AG08395 (cell line): ENCODE measurements at places on chromosomes 3 and 15.
A peak's percentile ranks its signal among the peaks of the same experiment; 100 is the strongest.

GRCh38 chr3:192122832-192123594 lies 604.3 kb downstream of the FGF12 start:
- no peak for DNase-seq

DNA sequence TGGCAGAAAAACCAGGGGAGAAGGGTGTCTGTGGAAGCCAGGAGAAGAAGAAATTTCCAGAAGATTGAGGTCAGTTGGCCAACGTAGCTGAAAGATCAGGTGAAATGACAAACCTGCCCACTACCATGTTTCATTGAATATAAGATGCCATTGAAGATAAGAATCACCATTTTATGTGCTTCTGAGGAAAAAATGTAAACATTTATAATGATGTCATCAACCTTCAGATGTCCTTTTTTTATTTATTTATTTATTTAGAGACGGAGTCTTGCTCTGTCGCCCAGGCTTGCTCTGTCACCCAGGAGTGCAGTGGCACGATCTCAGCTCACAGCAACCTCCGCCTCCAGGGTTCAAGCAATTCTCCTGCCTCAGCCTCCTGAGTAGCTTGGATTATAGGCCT lies 4.9 kb upstream of the PODXL2 start:
- no peak for DNase-seq

DNA sequence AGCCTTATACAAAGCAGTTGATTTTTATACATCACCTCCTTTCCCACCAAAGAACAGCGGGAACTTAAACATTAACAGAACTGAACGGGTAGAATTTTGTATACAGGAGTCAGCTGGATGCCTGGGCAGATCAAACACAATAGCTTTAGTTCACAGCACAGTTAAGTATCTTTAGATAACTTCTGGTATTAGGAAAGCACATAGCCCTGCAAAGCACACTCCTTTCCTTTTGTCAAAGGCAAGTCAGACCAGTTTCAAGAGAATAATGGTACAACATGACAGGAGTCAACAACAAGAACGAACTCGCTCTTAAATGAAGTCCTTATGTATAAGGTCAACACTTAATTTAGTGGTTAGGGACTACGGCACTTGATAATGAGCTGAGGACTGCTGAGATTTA lies 26.3 kb downstream of the ABCC5 start:
- no peak for DNase-seq

GRCh38 chr3:9729419-9729818 lies 2.1 kb upstream of the BRPF1 start:
- no peak for DNase-seq

DNA sequence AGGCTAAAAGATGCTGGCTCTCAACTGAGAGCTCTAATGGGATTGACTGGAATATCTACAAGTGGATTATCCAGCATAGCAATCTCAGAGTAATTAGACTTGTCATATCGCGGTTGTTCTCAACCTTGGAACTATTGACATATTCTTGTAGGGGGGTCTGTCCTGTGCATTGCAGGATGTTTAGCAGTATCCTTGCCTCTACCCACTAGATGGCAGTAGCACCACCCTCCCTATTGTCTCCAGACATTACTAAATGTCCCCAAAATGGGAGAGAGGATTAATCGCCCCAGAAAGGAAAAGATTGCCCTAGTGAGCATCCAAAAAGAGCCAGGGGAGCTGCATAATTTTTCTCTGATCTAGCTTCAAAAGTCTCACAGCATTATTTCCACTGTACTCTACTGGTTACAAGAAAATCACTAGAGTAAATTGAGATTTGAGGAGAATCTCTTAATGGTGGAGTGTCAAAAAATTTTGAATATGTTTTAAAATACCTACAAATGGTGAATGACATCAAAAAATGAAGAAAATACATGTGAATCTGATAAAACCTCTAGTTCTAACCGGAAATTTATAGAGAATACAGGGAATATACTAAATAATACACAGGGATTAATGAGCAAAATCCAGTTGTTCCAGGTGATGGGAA lies 388.2 kb upstream of the AGTR1 start:
- peak; percentile 54 for DNase-seq

DNA sequence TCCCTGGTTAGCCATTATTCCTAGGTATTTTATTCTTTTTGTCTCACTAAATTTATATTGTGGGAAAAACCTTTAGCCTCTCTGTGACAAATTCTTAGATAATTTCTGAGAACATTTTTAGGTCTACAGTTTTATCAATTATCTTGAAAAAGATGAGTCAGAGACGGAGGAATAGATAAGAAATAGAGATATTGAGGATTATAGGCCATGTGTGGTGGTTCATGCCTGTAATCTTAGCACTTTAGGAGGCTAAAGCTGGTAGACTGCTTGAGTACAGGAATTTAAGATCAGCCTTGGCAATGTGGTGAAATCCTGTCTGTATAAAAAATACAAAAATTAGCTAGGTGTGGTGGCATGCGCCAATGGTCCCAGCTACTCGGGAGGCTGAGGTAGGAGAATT lies 960.2 kb downstream of the SQOR start:
- no peak for DNase-seq

DNA sequence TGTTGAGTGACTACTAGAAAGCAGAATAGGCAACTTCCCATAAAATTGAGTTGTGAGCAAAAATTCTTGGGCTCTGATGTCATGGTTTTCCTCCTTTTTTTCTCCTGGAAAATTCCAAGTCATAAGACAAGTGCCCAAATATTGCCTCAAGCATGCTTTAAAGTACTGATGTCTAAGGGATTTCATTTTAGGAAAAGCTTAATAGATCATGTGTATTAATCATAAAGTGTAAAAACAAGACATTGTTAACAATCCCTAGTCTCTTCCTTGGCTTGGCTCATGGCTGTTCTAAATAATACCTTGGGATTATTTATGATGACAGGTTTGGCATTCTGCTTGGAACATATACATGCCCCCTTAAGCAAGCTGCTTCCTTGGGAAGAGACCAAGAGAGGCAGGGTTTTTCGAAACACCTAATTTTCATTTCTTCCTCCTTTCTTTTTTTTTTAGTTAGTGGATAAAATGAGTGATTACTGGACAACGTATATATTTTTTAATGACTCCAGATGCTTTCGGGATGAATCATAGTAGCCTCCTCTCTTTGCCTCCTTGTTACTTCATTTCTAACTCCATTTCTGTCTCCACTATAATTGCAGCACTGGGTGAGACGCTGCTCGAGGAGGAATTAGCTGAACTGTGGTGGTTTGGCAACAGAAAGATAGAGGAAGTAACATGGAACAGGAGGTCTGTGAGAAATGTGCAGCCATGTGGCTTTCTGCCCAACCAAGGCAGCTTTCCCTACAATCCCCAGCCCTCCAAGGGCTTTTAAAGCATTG lies 104.9 kb downstream of the TPRG1 start:
- peak; percentile 86 for DNase-seq

GRCh38 chr3:16849229-16849628 lies 35.5 kb upstream of the PLCL2 start:
- no peak for DNase-seq

DNA sequence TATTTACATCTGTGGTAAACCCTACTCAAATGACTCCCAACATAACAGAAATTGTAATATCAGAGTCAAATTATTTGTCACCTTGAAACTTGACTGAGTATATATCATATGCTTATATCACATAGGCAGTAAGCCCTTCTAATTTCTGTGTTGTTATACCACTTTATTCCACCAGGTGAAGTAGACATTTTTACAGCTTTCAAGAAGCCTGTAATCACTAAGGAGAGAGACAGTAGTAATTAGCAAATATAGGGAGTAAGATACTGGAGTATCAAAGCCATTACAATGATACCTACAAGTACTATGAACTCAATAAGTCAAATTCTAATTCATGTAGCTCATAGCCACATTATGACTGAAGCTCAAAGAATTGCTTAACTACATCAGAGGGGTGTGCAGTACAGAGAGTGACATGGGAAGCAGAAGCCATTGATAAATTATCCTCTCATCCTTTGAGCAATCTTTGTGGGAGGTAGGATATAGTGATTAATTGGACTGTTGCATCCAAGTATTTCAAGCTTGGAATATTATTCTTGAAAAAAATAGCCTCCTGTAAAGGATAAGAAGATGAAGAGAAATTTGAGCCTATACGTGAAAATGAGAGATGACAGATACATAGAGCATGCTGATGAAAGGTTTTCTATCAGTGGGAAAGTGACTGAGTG lies 1005.9 kb downstream of the ZPLD1 start:
- no peak for DNase-seq

DNA sequence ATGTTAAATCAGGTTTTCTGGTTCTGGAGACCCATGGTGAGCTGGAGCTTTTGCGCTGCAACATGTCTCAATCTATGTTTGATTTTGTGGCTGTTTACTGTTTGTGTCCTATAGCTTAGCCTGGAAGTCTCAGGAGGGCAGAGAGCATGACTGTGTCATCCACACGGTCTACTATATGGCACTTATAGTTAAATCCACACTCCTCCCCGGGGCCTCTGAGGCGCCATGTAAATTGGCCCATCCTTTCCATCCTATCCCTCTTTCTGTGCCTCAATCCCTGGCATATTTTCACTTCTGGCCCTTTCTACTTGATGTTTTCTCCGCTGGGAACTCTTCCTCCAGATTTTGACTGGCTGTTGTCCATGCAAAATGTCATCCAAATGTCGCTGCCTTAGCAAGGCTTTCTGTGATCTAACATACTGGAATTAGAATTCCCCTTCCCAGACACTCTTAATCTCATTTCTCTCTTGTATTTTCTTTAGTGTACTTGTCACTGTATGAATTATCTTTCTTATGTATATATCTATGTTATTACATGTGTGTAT lies 560.8 kb upstream of the RGMA start:
- DNase-seq: no peak

GRCh38 chr3:138180375-138181029 lies 5.8 kb upstream of the DBR1 start:
- peak; percentile 10 for DNase-seq

DNA sequence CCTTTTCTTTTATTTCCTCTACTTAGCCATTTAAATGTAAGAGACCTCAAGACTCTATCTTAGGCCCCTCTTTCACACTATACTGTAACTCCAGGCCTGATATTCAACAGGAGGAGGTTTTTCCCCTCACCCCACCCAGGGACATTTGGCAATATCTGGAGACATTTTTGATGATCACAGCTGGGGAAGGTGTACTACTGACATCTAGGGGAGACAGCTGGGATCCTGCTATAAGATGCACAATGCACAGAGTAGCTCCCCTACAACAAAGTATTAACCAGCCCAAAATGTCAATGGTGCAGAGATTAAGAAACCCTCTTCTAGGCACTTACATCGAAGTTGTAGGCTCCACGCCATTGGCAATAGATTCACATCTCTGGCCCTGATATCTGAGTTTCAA lies 517.5 kb upstream of the UBE2E2 start:
- DNase-seq: peak; percentile 9

- no peak for DNase-seq
These were observed 155.4 kb downstream of the ADAMTSL3 start for GRCh38 chr15:83809345-83809744.

GRCh38 chr3:7798276-7798675 lies 703.3 kb upstream of the LMCD1 start:
- no peak for DNase-seq

- DNase-seq: no peak
These were observed 23.2 kb downstream of the CAPN7 start for GRCh38 chr3:15229262-15229661.

- no peak for DNase-seq
These were observed 4.6 kb downstream of the LRRC2 start for GRCh38 chr3:46561511-46561910.

GRCh38 chr3:105823149-105823867 lies 45.5 kb downstream of the CBLB start:
- DNase-seq: peak; percentile 82

DNA sequence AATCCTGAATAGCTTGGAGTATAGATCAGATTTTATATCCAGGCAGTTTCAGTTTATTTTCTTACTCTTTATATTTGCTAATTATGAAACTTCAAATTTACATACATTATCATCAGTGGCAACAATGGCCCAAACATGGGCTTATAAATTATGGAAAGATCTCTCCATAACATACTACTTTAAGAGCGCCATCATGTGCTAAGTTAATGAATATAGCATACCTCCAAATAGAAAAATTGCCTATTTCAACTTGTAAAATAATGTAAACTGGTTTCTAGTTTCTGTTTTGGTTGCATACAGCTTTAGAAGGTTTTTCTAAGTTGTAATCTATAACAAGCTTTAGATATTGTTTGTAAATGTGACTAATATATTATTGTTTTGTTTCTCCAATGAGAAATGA lies 531.3 kb upstream of the UBE2E2 start:
- no peak for DNase-seq

- no peak for DNase-seq
These were observed 60.5 kb downstream of the TRAK1 start for GRCh38 chr3:42151596-42152168.

GRCh38 chr15:25859838-25860645 lies 3.1 kb downstream of the ATP10A start:
- DNase-seq: peak; percentile 24

DNA sequence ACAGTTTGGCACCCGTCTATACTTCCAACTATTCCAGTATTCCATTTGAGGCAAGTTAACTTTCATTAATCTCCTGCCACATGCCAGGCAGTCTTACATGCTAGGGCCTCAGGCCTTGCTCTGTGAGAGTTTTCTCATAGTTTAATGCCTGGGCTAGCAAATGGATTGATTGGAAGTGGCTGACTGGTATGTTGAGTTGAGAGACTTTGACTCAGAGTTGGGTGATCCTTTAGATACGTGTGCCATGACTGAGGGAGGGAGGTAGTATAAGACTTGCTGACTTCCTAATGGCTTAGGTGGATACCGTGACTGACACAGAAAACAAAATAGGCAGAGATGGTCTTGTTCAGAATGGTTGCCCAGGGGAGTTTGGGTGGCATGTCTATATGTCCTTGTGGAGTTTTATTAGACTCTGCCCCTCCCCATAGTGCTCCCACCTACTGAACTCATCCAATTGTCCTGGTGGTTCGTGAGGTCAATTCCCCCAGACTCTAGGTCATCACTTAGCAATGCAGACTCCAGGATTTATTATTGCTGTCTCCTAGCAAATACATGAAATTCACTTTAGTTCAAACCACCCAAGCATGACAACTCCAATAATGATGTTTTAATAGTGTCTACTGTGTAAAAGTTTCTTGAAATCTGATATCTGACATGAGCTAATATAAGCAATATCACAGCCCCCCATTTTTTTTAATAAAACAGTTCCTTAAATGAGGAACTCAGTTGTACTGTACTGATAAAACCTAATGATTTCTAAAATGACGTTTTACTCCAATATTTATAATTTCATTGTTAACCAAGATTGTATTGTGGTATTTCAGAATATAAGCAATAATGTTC lies 413.9 kb upstream of the MDFIC2 start:
- DNase-seq: no peak

DNA sequence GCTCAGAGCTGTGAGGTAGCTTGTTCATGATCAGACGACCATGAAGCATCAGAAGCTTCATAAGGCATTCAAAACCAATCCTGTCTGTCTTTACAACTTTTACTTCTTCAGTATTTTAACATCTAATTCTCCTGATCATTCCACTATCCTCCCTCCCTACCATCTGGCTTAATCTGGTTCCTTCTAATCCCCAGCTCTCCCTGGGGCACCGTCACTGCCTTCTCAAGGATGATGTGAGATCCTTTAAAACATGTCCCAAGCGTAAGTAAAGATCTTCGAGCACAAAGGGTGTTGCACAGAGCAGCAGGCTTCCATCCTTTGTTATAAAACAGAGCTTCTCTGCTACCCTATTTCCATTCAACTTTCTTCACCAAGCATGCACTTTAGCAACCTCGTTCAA lies 362.7 kb upstream of the ARRDC4 start:
- DNase-seq: no peak
